MG63 (cell line): ENCODE measurements at places on chromosomes 3 and 15. TPM values are rescaled to one million over a fixed set of nuclear protein-coding genes. Genes with fewer than 3 reads are reported as not detected.

DNA sequence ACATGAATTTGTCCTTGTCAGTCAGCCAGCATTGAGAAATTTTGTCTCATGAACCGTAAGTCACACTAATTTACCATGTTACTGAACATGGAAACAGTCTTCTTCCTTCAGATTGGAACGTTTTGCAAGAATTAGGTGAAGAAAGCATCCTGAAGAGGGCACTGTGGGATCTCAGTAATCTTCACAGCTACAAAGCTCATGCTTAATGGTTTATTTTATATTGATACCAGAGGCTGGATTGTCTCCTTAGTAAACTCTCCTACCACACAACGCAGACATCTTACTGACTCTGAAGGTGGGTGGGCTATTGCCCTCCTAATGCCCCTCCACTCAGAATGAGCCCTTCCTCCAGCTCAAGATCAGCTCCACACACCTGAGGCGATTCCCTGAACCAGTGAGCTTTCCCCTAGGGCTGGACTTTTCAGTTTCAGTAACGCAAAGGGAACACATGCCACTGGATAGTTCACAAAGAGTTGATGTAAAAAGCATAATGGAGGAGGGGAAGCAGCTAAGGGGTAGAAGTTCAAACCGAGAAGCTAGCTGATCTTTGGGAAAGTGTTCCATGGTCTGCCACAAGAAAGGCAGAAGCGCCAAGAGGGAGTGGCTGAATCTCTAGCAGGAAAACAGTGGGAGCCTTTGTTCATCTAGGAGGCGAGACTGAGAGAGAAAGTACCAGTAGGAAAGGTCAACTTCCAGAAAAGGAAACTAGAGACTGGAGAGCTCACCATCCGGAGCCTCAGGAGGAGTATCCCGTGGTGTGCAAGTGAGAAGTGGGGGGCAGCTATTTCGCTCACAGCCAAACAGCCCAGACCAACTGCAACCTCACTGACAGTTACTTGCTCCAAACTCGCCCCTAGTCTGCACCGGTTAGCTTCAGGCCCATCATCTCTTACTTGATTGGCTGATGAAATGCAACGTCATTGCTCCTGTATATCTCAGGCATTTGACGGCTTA is at the start of gene SLC9C1:
Gene SLC9C1, minus strand, starts transcription at position 849 of the 954 bp plus-strand sequence. CDS start 7,425 bp downstream, outside the sequence.
- DNase-seq, result peak; percentile 14

GRCh38 chr3:15638891-15639262 is 37.3 kb downstream of the BTD start:
- DNase-seq, result no peak

DNA sequence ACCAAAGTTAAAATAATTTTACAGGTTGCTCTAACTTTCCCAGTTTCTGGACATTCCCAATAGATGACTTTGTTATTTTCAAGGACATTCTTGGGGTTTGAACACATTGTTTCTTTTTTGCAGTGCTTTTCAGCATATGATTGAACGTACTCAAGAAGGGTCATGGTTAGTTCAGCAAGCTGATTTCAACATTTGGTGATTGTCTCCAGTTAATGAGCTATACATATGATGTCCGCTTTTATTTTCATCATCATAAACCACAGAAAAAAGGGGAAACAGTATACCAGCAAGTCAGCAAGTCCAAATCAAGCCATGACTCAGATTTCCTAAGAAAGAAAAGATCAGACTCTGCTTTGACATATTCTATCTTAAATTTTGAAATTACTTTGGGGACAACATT is 69.4 kb downstream of the B3GALNT1 start:
- no peak for DNase-seq

DNA sequence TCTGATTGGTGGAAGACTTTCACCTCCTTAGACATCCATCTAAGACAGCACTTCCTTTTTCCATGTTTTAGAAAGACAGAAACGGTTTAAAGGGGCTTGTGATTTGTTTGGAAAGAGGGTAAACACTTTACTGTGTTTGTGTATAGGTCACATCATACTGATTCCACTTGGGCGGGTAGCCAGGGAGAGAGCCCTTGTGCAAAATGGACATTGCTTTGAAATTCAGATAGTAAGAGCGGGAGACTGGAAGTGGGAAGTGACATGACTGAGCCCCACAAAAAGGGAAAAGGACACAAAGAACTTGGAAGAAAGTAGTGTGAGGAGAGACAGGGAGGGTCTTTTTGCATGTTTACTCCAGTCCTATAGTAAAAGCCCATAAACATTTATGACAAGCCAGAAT is 195.6 kb upstream of the CNTN4 start:
- no peak for DNase-seq

DNA sequence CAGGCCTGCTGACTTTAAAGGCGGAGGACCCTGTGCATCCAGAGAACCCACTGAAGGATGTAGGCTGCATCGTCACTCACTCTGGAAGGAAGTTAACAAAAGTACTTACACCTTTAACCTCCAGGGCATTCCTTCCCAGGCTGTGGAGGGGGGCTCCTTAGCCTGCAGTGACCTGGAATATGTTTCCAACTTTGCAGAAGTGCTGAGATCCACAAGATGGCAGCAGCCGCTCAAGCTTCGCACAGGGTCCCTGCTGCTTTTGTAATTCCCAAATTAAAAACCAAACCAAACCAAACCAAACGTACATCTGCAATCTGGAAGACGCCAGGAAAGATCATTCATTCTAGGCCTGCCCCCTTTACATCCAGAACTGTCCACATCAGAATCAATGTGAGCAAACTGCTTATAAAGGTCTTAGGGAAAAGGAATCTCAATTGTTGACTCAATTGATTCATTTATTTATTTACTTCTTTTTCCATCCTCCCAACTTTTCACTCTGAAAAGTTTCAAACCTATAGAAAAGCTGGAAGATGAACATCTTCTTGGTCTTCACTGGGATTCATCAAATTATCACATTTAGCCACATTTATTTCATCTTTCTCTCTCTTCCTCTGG is 70.5 kb upstream of the KLHL25 start:
- peak; percentile 32 for DNase-seq

DNA sequence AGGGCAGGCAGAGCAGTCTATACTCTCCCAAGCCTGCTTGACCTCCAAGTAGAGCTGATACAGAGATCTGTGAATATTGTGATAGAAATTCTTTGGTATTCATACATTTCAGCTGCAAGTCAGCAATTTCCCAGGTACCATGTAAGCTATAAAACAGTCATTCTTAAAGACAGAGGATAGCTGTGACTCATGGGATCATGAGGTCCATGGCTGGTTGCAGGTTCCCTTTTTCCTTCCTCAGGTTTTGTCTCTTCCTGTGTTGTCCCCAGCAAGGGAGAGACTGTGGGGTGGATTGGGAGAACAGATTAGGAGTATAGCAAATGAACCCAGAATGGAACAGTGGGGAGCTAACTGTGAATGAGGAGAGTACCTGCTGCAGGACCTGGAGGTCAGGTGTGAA is 5.4 kb upstream of the P4HTM start:
- DNase-seq, result no peak

GRCh38 chr15:79007066-79007465 is 62.2 kb upstream of the CTSH start:
- DNase-seq, result peak; percentile 62

Gene CSPG4
- total RNA-seq, result 13.4 and 19.6 TPM in 2 replicates

Gene C2CD4B
- total RNA-seq, result not detected in 2 replicates

Gene ADPRH
- total RNA-seq, result 0.69 and 3.4 TPM in 2 replicates

Gene GOLGA6D
- not detected in 2 replicates for total RNA-seq
